ENCODE measurements at places on chromosomes 13 and 19. TPM values are rescaled to one million over a fixed set of nuclear protein-coding genes. Genes with fewer than 3 reads are reported as not detected.

PLK5 gene
- 0.16 TPM for total RNA-seq

CCDC169 gene
- 17.2 TPM for total RNA-seq

ZNF441 gene
- total RNA-seq: 36.7 TPM

HIPK4 gene
- not detected for total RNA-seq

SCN1B gene
- 14.0 TPM for total RNA-seq

LILRB3 gene
- 9.2 TPM for total RNA-seq

CAB39L gene
- total RNA-seq: 27.4 TPM

C3 gene
- total RNA-seq: 104 TPM

ZFP36 gene
- 23.1 TPM for total RNA-seq

SIGLEC8 gene
- not detected for total RNA-seq

POSTN gene
- 575 TPM for total RNA-seq

MEIOSIN gene
- total RNA-seq: not detected

HSD11B1L gene
- 19.0 TPM for total RNA-seq

KLK1 gene
- total RNA-seq: not detected

IL12RB1 gene
- 0.38 TPM for total RNA-seq

C19orf73 gene
- 2.0 TPM for total RNA-seq

ATP8B3 gene
- 2.1 TPM for total RNA-seq

IRGC gene
- not detected for total RNA-seq

MARCHF2 gene
- 47.7 TPM for total RNA-seq

VSTM2B gene
- total RNA-seq: 9.6 TPM

RNF17 gene
- 0.16 TPM for total RNA-seq

DIS3 gene
- 45.6 TPM for total RNA-seq

MEDAG gene
- total RNA-seq: 10.8 TPM

OR7A10 gene
- total RNA-seq: not detected

ZNF584 gene
- total RNA-seq: 20.0 TPM

NKG7 gene
- total RNA-seq: 1.1 TPM

PLVAP gene
- total RNA-seq: 34.9 TPM

CD33 gene
- 1.7 TPM for total RNA-seq

SLAIN1 gene
- total RNA-seq: 132 TPM

SULT2A1 gene
- not detected for total RNA-seq

ZNF547 gene
- 3.4 TPM for total RNA-seq

C1QTNF9B gene
- total RNA-seq: 0.88 TPM

URAD gene
- total RNA-seq: not detected

MISP3 gene
- 0.71 TPM for total RNA-seq

FAM83E gene
- 1.4 TPM for total RNA-seq

ADPRHL1 gene
- 7.3 TPM for total RNA-seq

PRX gene
- total RNA-seq: 13.4 TPM

INSL3 gene
- total RNA-seq: not detected

ASPDH gene
- not detected for total RNA-seq

FAM216B gene
- 0.55 TPM for total RNA-seq

ANGPTL8 gene
- 1.4 TPM for total RNA-seq

ZNF563 gene
- total RNA-seq: 10.9 TPM

SLC39A3 gene
- 17.0 TPM for total RNA-seq

Measured in camera-type eye (tissue), 1 donor.